Fibroblast of skin of back (primary cell): ENCODE measurements at places on chromosomes 16 and 17.

DNA sequence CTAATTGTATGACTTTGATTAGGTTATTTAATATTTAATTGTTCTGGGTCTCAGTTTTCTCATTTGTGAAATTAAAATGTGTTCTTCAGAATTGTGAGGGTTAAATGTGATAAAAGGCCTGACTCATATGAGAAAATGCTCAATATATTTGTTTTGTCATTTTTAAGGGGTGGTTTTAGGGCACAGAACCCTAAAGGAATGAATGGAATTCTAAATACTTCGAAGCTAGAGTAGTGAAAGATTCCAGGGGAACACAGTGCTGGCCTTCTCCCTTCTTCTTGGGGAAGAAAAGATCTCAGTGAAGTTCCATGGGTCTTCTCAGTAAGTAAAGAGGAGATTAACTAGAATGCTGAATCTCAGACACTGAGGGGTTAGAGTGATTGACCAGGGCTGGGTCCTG, 3.9 kb upstream of the SMPD3 start:
- DNase-seq = peak; percentile 73

DNA sequence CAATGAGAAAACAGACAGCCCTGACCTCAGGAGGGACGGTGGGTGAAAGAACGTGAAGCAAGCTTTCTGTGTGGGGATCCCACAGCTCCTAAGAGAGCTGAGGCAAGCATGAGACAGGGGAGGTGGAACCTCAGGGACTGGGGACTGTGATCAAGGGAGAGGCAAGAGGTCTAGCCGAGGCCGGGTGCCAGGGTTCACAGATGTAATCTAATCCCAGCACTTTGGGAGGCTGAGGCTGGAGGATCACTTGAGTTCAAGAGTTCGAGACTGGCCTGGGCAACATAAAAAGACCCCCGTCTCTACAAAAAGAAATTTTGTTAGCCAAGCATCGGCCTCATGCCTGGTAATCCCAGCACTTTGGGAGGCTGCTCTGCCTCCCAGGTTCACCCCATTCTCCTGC, 4.5 kb upstream of the ADAM11 start:
- no peak for DNase-seq

GRCh38 chr16:85650844-85651628, 37.7 kb downstream of the GINS2 start:
- no peak for DNase-seq

GRCh38 chr17:80772906-80773242, 218.8 kb upstream of the CHMP6 start:
- DNase-seq = no peak

DNA sequence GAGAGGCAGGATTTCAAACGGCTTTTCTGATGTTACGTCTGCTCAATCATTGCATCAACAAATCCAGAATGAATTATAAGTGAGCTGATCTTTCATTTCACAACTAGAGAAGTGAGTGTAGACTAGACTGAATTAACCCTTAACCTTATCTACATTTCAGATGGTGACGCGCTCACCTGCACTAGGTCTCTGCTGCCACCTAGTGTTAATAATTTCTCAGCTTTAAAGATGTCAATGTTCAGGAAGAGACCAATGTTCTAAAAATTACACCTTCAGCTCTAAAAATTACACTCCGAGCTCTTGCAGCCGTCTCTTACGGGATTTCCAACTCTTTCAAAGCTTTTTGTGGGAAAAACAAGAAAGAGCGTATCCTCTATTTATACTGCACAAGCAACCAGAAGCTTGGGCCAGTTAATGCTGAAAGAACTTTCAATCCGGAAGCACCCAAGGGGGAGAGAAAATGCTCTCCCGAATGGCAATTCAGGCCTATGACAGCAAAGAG, 88.2 kb upstream of the FA2H start:
- peak; percentile 35 for DNase-seq

DNA sequence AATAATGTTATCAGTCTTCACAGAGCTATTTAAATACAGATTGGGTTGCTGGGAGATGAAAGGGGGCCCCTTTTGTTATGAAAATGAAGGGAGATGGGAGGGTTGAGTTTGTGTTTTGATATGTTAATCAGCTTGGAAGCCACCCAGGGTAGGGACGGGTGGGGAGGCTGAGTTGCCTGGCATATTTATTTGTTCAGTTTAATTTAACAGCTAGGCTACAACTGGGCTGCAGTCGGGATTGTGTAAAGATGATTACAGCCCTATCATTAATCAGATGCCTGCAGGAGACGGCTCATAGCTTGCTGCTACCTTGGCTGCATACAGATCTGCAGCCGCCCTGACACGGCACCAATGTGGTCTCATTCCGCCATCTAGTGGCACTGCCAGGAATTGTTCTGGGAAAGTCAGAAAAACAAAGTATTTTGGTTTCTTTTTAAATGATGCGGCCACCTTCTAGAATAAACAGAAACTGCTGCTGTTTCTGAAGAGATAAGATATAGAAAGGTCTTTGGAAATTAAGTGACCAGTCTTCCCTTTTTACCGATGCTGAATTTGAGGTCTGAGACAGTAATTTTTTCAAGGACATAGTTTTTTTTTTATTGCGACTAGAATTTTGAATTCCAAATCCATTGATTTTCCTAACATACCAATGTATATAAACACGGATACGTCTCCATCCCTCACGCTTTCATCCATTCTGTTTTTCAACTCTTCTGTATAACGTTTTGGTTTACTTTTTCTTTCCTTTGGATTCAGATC, 458.0 kb upstream of the ASIC2 start:
- peak; percentile 41 for DNase-seq

DNA sequence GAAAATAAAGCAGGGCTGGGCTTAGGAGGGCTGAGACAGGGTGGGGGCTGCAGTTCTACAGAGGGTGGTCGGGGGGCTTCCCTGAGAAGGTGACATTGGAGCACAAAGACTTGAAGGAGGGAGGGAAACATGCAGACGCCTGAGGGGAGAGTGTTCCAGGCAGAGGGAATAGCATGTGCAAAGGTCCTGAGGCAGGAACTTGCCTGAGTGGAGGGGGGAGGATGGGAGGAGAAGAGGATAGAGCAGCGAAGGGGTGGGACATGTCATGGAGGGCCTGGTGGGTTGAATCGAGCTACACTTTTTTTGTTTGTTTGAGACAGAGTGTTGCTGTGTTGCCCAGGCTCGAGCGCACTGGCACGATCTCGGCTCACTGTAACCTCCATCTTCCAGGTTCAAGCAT, 33.0 kb downstream of the GINS3 start:
- DNase-seq = no peak

- peak; percentile 60 for DNase-seq
Measured at GRCh38 chr16:67541391-67542263, 13.0 kb downstream of the RIPOR1 start.

DNA sequence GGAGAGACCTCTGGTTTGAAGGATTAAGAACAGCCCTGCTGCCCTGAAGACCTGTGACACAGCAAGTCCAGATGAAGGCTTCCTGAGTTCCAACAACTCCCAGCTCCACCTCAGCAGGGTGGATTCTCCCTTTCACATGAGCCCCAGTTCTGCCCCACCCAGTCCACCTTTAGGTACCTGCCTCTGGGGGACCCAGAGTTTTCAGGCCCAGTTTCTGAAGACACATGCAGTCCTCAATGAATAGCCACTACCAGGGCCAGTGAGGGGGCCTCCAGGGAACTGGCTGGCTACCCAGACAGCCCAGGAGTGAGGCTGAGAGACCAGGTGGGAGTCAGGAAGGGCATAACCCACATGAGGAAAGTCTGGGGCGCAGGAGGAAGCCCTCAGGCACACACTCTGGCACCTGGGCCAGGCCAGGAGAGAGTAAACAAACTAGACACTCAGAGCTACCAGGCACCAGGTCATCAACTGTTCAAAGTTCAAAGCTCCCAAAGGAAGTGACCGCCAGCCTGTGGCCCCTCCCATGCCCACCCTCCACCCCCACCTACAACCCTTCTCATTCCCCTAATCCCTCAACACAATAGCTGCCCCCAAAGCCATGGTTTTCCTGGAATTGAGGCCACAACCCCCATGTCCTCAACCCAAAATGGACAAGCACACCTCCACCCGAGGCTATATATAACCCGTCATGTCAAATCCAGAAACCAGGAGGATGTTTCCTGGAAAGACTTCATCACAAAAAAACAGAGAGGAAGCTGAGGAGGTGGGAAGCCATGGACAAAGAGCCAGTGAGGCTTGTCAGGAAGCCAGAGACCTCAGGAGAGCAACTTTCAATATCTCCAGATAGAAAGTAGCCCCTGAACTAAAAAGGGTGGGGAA, 2.1 kb downstream of the MYO18A start:
- no peak for DNase-seq

GRCh38 chr16:31010585-31011325, at the start of gene STX1B:
TSS of gene STX1B (minus strand) at chr16:31010638. CDS start at chr16:31010396, 242 bp downstream.
- no peak for DNase-seq
